ENCODE measurements at places on chromosomes 11 and 22. TPM values are rescaled to one million over a fixed set of nuclear protein-coding genes. Genes with fewer than 3 reads are reported as not detected.

DDTL gene
- total RNA-seq = 4.5 TPM

GPHA2 gene
- total RNA-seq = not detected

TLCD5 gene
- total RNA-seq = 1.1 TPM

NADSYN1 gene
- total RNA-seq = 165 TPM

C11orf71 gene
- total RNA-seq = 12.5 TPM

PHETA2 gene
- total RNA-seq = 13.9 TPM

OPCML gene
- total RNA-seq = 0.06 TPM

SCN3B gene
- total RNA-seq = 0.43 TPM

DEFB131B gene
- total RNA-seq = not detected

PTPRCAP gene
- total RNA-seq = 7.1 TPM

TSSC4 gene
- 40.4 TPM for total RNA-seq

OR6T1 gene
- not detected for total RNA-seq

SPECC1L gene
- total RNA-seq = 87.5 TPM

GUCY1A2 gene
- total RNA-seq = 0.37 TPM

SLN gene
- not detected for total RNA-seq

GLB1L2 gene
- 22.6 TPM for total RNA-seq

DEUP1 gene
- total RNA-seq = not detected

ALG9 gene
- total RNA-seq = 20.6 TPM

GGTLC2 gene
- not detected for total RNA-seq

SLC35F2 gene
- total RNA-seq = 32.9 TPM

FADS2 gene
- 3.1 TPM for total RNA-seq

C11orf91 gene
- not detected for total RNA-seq

CARD16 gene
- 47.1 TPM for total RNA-seq

CDHR5 gene
- 359 TPM for total RNA-seq

JAML gene
- total RNA-seq = 6.7 TPM

VPREB1 gene
- total RNA-seq = not detected

PNPLA5 gene
- total RNA-seq = not detected

SAA1 gene
- total RNA-seq = 3.1 TPM

SLC1A2 gene
- total RNA-seq = 0.50 TPM

TEX12 gene
- total RNA-seq = 0.31 TPM

SEZ6L gene
- 0.09 TPM for total RNA-seq

CDC42EP1 gene
- total RNA-seq = 64.1 TPM

FDX1 gene
- 22.6 TPM for total RNA-seq

MRPL40 gene
- 16.6 TPM for total RNA-seq

PIWIL4 gene
- total RNA-seq = 5.9 TPM

FLRT1 gene
- 1.2 TPM for total RNA-seq

C11orf97 gene
- total RNA-seq = not detected

KRTAP5-7 gene
- 0.61 TPM for total RNA-seq

DNAJB7 gene
- 0.47 TPM for total RNA-seq

C1QTNF6 gene
- total RNA-seq = 9.9 TPM

POU2F3 gene
- total RNA-seq = 1.9 TPM

SMTNL1 gene
- not detected for total RNA-seq

TREH gene
- 1.2 TPM for total RNA-seq

OR52K1 gene
- not detected for total RNA-seq

OR51A4 gene
- not detected for total RNA-seq

KRTAP5-10 gene
- 0.58 TPM for total RNA-seq

SCO2 gene
- total RNA-seq = 5.7 TPM

TALDO1 gene
- total RNA-seq = 159 TPM

TCN2 gene
- total RNA-seq = 58.2 TPM

SLC22A25 gene
- not detected for total RNA-seq

SLC16A8 gene
- total RNA-seq = not detected

BIK gene
- total RNA-seq = 23.0 TPM

GRM5 gene
- not detected for total RNA-seq

TMEM191C gene
- 4.0 TPM for total RNA-seq

RFPL1 gene
- total RNA-seq = not detected

HEPN1 gene
- not detected for total RNA-seq

NUP50 gene
- total RNA-seq = 56.4 TPM

LRRN4CL gene
- 3.6 TPM for total RNA-seq
